Islet precursor cell (in vitro differentiated cells): ENCODE measurements at places on chromosomes 12 and 14.

DNA sequence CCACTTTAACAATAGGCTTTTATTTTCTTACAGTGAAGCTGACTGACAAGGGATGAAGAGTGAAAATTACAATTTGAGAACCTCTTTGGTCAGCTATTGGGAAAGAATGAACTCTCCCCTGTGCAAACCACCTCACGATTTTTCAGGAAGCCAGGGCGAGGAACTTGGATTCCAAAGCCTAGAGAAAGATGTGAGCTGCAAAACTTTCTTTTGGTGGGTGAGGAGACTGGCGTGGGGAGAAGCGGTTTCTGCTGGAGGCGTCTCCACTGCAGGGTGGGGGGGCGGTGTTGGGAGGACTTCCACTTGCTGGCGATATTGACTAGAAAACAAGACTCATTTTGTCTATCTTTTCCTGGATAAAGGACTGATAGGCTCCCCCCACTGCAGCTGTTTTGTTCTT is 59.3 kb upstream of the VRK1 start:
- no peak for DNase-seq

DNA sequence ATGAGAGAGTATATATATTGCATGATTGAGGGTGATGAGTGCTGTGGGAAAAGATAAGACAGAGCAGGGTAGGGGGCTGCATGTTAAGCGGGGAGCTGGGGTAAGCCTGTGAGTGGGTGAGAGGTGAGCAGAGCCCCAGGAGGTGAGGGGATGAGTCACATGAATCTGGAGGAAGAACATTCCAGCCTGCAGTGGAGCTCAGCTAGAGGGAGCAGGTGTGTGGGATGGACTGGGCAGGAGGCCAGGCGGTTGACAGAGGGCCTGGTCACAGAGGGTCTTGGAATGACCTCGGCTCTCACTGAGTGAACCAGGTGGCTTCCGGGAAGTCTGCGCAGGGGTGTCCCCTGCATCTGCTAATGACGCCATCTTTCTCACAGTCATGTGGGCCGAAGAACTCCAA is 44.4 kb downstream of the GIT2 start:
- DNase-seq: peak; percentile 76

GRCh38 chr14:97299661-97300060 is 502.5 kb downstream of the VRK1 start:
- DNase-seq: no peak

DNA sequence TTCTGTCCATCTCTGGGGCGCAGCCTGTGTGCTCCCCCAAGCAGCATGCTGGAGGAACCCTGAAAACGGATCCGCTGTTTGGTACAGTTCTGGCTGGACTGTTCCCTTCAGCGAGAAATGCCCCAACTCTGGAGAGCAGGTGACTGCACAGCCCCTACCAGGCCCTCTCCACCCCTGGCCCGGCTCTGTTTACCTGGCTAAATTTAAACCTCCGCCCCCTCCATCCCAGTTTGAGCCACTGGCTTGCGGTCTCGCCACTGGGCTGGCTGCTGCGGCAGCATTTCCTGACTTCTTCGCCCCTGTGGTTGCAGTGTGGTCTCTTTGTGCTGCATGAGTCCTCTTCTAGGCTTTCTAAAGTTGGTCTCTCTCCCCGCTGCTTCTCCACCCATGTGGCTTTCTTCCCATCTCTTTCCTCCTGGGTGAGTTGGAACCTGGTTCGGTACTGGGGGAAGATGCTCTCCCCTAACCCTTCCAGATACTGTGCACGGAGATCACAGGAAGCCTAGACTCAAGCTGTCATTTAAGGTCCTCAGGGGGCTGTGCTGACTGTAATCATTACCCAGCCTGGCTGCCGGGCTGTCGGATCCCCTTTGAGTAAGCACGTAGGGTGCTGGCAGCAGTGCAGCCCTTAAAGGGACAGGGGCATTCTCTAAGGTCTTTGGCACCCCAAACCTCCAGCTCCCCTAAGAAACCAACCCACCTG is 60.6 kb downstream of the FBXL14 start:
- DNase-seq: peak; percentile 53

DNA sequence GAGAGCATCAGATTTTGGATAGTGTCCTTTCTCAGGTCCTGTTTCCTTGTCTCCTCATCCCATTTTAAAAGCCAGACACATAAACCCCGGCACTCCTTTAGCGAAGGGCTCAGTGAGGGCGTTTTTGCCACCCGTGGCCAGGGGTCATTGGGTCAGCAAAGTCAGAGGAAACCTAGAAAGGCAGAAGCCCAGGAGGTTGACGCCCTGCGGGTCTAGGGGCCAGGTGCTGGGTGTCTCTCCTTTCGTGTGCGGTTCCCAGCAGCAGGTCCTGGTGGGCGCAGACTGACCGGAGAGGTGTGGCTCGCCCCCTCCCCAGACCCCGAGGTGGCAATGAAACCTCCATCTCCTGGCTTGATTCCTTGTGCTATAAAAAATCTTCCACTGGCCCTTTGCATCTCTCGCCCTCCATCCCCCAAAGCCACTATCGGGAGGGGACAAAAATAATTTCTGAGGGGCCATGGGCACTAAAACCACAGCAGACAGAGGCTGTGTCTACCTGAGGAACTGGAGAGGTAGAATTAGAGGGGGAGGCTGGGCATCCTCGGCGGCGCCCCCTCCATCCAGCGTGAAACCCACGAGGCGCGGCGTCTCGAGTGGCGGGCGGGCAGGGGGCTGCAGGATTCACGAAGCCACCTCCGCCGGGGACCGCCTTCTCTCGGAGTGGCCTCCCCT is 858 bp upstream of the FRMD6 start:
- DNase-seq: peak; percentile 67

DNA sequence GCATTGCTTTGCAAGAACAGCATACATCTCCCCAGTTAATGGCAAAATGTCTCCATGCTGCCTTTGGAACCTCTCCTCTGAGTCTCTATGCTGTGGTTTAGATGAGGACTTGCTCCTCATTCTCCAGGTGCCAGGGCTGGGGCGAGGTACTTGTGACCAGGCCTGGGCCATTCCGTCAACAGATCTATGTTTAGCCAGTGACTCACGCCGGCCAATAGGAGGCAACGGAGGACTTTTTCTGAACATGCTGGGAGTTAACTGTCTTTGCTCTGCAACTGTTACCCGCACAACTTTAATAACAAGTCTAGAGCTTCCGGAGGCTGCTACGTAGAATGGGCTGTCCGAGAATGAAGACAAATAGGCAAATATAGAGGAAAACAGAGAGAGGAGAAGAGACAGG is 214.2 kb downstream of the GLT1D1 start:
- peak; percentile 88 for DNase-seq

GRCh38 chr12:70307868-70308267 is 58.2 kb upstream of the KCNMB4 start:
- no peak for DNase-seq

DNA sequence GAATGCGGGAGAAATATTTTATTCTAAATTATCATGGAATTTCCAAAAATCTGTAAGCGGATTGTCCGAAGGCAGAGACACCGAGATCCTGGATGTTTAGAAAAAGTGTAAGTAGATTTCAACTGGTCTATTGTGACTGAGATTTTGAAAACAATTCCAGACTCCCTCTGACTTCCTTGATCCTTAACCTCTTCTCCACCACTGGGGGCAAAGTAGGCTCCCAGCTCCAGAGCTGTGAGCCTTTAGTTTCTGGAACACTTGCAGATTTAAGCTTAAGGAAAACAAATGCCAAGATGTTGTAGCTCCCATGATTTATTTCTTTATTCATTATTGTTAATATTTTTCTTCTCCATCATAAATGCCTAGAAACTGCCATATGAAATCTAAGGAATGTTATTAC is 1320.5 kb upstream of the SEL1L start:
- no peak for DNase-seq
